ENCODE measurements at places on chromosomes 2 and 18.

DNA sequence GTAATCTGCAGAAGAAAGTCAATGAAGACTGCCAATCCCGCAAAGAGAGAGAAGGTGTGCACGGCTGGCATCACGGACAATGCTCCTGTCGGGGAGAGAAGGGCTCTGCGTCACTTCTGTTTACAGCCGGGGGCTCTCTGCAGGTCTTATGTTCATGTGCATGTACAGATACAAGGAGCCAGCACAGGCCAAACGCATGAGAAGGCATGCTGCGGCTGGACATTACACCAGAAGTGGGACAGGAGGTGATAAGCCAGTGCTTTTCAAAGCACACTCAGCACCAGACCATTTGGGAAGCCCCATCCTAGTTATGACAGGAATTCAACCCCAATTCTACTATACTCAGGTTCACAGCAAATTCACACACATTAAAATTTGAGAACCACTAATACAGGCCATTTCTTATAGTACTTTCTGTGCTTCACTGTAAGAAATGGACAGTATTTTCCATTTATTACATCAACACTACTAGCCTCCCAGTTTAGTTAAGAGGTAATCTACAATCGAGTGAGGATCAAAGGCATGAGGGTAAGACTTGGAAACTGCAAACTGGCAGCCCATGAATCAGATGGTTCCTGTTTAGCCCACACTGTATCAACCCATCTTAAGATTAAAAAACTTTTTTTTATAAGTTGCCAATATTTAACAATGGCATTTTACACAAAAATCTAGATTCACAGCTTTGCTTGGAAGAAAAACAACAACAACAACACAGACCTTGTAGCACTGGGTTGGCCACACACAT is 38.2 kb downstream of the RMC1 start:
- DNase-seq, result no peak

DNA sequence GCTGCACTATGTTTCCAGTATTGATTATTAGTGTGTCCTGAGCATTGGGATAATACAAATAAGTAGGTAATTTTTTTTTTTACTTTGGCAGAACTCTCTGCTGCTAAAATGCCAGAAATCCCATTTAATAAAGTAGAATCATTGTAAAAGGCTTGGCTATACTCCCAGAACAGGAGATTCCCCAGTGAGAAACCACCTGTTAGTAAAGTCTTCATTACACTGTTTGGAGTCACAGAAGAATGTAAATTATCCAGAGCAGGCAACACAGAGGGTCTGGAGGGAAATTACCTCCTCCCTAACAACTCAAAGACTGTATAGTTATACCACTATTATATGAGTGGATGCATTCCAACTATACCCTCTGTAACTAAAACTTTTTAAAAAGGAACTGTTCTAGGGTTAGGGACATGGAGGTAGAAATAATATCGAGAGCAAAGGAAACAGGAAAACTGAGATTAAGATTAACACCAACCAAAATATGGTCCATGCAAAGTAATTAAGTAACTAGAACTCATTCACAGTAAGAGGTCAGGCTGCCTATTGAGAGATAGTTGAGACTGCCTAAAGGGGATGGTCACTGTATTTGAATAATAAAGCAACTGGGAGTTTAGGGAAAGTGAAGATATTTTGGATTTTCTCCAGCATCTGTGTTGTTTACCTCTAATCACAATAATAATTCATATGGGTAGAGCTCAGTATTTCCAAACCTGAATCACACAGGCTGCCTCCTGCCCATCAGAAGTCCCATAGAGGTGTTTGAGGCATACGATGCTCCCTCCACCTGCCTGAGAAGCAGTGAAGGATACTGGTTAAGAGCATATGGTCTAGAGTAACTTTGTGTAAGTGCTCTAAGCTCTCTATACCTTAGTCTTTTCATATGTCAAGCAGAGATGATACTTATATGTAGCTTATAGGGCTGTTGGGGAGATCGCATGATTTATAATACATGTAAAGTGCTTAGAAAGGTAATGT is 34.4 kb downstream of the MAP2 start:
- no peak for DNase-seq

- no peak for DNase-seq
Observed at GRCh38 chr2:239275847-239276831, 124.7 kb downstream of the HDAC4 start.

DNA sequence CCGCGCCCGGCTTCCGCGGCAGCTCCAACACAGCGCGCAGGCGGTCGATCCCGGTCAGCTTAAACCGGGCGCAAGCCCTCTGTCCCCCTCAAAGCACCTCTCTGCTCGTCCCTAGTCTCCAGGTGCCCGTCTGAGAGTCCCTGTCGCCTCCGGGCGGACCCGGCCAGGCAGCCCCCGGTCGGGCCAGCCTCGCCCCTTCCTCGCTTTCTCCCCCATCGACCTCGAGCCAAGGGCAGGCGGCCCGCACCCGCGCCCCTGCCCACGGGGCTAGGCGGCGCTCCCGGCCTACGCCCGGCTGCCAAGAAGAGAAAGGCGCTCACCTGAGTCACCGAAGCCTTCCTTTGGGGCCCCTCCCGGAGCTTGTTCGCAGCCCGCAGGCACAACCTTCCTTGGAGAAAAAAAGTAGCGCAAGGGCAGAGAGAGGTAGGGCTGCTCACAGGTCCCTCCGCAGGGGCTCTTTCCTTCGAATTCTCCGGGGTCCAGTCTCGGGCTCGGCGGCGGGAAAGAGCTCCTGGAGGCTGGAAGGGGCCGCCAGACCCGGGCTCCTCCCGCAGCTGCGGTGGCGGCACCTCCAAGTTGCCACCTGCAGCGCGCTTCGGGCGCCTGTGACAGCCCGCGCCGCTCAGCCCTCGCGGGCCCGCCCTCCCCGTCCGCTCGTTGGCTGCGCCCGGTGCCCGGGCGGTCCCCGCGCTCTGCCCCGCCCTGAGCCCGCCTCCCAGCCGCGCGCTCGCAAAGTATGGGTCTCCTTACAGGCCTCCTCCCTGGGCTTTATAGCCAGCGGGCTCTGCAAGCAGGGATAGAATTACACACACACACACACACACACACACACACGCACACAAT is 86.5 kb upstream of the EPB41L3 start:
- no peak for DNase-seq

GRCh38 chr2:64062840-64063239 is 43.6 kb upstream of the VPS54 start:
- no peak for DNase-seq

DNA sequence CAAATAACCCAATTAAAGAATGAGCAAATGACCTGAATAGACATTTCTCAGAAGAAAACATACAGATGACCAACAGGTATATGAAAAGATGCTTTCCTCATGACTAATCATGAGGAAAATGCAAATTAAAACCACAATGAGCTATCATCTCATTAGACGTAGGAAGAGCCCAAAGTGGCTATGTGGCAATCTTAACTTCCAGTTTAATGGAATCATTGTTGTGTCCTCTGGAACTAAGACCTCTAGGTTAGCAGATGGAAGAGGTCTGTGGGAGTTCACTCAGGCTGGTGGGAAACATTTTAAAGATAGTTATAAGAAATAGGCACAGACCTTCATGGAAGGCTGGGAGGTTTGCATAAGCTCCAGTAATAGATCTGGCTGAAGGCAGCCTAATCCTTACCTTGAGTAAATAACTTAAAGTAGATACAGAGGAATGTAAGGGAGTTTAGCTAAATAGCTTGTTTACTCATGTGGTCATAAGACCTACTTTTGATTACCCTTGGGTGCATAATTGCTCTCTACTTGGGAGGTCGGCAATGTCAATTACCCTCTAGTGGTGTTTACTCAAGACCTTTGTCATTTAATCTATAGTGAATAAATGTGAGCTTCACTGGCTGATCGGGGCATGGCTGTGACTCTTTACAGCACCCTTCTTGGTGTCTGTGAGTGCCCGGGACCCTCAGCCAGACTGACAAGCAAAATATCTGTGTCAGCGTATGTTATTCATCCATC is 119.0 kb downstream of the GULP1 start:
- DNase-seq, result no peak

- DNase-seq, result no peak
Observed at GRCh38 chr18:38750751-38751150, 1185.2 kb upstream of the CELF4 start.
